ENCODE measurements at places on chromosomes 5 and 9. TPM values are rescaled to one million over a fixed set of nuclear protein-coding genes. Genes with fewer than 3 reads are reported as not detected.
A peak's percentile ranks its signal among the peaks of the same experiment; 100 is the strongest.

SPINK1 gene
- 1.2 TPM for total RNA-seq

GRCh38 chr9:84852617-84853301 is 183.2 kb downstream of the NTRK2 start:
- DNase-seq: no peak

GLRA1 gene
- total RNA-seq: not detected

DNA sequence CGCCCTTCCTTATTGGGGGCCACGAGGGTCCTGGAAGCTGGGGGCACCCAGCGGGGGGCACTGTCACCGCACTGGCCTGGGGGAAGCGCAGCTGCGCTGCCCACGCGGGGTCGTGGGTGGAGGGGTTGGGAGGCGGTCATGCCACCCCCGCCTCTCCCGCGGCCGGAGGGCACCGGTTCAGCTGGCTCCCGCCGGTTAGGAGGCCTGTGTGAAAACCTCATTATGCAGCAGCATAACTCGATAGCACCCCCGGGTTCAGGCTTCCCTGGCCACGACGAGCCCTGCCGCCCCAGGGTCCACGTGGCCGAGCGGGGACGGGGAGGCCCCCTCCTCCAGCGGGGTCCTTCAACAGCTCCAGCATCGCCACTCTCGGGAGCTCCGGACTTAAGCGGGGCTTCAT is 91.2 kb upstream of the ERCC6L2 start:
- DNase-seq: no peak

MYOZ3 gene
- total RNA-seq: 6.2 TPM

SPINK4 gene
- not detected for total RNA-seq

CTNND2 gene
- 18.4 TPM for total RNA-seq

DNA sequence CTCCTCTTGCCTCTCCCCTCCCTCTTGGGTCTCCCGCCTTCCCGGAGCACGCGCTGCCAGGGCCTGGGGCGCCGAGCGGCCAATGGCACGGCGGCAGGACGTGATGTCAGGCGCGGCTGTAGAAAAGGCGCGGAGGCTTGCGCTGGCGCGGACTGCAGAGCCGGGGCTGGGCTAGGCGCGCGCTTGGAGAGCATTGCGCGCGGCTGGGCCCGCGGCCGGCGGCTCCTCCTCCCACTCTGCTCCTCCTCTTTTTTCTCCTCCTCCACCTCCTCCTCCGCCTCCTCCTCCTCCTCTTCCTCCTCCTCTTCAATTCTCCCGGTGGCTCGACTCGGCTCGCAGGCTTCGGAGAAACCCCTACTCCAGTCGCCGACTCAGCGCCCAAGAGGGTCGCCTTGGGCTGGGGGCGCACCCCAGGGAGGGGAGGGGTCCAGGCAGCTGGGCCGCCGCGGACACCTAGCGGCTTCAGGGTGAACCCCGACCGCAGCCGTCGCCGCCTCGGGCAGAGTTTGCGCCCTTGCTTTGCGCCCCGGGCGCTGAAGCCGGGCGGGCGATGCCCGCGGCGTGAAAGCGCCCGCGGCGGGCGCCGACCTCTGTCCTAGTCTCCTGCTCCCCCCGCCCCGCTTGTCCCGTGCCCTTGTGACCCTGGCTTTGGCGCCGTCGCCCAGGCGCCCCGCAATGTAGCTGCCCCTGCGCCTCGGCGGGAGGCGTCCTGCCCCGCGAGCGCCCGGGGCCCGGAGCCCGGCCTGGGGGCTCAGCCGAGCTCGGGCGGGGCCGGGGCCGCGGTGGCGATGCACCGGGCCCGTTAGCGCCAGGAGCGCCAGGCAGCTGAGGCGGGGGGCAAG is at the start of gene LHX2:
Gene LHX2 (plus strand): TSS at position 309 of the 842 bp plus-strand sequence. CDS start 581 bp downstream, outside the sequence.
- peak; percentile 73 for DNase-seq

- no peak for DNase-seq
Measured at GRCh38 chr9:20702570-20702969, 18.5 kb downstream of the FOCAD start.

PCAT7 gene
- not detected for total RNA-seq

RETREG1 gene
- 269 TPM for total RNA-seq

GRCh38 chr9:75739884-75740611 is 150.4 kb upstream of the PCSK5 start:
- DNase-seq: peak; percentile 18

KCNV2 gene
- not detected for total RNA-seq

- DNase-seq: no peak
Measured at GRCh38 chr9:96158909-96159575, 142.9 kb downstream of the HSD17B3 start.

DNA sequence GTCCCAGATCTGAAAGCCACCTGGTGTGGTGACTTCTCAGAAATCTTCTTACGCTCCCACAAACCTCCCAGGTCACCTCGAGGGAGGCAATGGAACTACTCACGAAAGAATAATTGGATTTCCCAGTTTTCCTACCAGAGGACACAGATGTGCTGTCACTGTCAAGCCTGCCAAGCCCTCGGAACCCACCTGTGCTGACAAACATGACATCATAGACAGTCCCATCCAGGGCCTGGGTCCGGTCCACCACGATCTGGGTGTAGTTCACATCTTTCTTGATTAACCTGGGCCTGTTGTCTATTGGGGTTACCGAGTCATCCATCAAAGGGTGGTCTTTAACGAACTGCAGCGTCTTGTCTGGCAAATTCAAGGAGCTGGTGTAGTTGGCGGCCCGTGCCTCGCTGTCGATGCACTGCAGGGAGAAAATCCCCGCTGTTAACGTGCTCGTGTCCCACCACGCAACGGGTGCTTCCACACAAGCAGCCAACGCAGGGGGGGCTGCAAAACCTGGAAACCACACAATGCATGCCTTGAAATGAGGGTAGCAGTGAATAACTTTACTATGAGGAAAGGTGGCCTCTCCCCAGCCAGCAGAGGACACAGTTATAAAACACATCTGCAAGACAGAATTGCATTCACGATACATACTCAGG is 69.0 kb downstream of the SECISBP2 start:
- DNase-seq: no peak

DNA sequence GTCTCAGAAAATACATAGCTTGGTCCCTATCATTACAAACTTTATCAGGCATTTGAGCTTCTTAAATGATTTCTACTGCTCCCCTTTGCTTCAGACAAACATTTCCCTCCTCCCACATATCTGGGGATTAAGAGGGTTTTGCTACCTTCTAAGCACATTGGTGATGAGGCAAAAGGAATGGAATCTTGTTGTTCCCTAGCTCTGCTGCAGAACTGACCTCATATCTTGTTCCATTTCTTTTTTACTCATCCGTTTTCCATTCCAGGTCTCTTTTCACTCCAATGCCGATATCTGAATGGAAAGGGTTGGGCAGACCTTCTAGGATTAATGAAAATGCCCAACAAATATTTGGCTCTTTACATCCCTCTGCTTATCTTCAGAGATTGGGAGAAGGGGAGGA is 444.6 kb downstream of the ZNF608 start:
- no peak for DNase-seq

All from left ventricle myocardium inferior (tissue), 1 donor.